NCI-H524 (cell line): ENCODE measurements at places on chromosomes 5 and 9.
A peak's percentile ranks its signal among the peaks of the same experiment; 100 is the strongest.

DNA sequence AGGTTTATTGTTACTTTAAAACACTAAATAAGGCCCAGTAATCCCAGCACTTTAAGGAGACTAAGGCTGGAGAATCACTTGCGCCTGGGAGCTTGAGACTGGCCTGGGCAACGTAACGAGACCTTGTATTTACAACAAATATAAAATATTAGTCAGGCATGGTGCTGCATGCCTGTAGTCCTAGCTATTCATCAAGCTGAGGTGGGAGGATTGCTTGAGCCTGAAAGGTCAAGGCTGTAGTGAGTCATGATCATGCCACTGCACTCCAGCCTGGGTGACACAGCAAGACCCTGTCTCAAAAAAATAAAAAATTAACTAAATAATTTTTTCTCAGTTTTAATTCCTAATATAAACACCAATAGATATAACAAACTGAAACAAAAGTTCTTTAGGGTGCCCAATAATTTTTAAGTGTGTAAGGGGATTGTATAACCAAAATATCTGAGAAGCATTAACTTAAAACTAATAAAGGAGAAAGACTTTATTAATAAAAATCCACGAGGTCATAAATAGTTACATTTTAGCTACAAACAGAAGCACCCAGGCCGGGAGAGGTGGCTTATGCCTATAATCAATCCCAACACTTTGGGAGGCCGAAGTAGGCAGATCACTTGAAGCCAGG is 32.7 kb downstream of the FAM13B start:
- no peak for DNase-seq

DNA sequence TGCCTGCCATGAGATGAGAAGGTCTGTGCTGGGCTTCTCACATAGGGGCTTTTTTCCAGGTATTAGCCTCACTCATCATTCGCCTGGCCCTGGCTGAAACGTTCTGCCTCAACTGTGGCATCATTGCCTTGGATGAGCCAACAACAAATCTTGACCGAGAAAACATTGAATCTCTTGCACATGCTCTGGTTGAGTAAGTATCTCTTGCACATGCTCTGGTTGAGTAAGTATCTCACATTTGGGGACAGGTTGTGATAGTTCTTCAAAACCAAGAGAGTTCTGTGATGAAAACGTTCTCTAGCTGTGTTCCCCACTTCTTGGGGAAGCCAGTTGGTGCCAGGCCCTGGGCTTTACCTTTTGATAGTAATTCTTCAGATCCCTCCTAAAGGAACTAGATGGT is 17.4 kb upstream of the IL13 start:
- DNase-seq: no peak

DNA sequence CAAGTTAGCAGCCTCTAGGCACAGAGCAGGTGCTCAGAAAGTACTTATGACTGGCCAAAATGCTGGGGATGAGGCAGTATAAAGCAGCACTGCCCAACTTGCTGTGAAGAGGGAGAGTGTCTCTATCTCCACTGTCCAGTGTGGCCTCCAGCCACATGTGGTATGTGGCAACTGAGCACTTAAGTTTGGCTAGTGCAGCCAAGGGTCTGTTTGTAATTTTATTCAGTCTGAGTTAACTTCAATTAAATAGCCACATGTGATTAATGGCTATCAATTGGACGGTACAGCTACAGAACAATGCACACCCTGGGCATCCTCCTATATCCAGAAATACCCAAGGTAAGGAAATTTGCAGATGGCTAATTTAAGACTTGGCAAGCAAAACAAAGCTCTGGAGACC is 26.9 kb downstream of the ROR2 start:
- DNase-seq: no peak

GRCh38 chr5:138685193-138685745 is 68.0 kb upstream of the CTNNA1 start:
- peak; percentile 51 for DNase-seq

GRCh38 chr9:120580051-120580896 is at the start of gene CDK5RAP2:
TSS of gene CDK5RAP2 (minus strand) at chr9:120580167. CDS start at chr9:120579978, 189 bp downstream.
- peak; percentile 99 for DNase-seq
